ENCODE measurements at places on chromosomes 5 and 9. TPM values are rescaled to one million over a fixed set of nuclear protein-coding genes. Genes with fewer than 3 reads are reported as not detected.

PCDHB11 gene
- 9.7 TPM for total RNA-seq

CDO1 gene
- total RNA-seq: 64.3 TPM

PTPRD gene
- 229 TPM for total RNA-seq

WDR31 gene
- 4.8 TPM for total RNA-seq
